Fibroblast of pulmonary artery (primary cell): ENCODE measurements at places on chromosomes 5 and 9.

DNA sequence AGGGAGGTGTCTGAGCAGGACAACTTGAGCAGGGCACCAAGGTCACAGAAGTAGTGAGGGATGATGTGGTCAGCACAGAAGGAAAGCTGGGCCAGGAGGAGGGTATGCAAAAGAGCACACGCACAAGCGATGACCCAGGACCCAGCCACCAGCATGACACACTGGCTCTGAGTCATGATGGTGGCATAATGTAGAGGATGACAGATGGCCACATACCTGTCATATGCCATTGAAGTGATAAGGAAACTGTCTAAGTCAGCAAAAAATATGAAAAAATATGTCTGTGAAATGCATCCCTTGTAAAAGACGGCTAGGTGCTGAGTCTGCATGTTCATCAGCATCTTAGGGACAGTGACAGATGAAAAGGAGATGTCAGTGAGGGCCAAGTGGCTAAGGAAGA is 380 bp downstream of the OR1J1 start:
- DNase-seq = no peak

DNA sequence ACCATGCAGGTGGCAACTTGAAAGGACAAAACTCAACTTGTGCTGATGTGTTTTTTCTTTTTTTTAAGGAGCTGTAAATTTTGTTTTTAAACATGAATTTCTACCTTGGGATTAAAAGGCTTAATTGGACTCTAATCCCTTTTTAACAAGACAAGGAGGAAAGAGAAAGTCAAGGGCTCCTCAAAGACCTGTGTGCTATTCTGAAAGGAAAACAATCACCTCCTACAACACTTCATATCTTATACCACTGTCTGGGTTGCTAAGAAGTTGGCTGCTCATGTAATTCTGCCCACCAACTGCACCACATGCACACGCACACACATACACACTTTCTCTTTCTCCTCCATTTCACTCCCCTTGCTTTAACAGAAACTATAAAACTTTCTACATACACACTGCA is 78.6 kb downstream of the SH3RF2 start:
- no peak for DNase-seq

DNA sequence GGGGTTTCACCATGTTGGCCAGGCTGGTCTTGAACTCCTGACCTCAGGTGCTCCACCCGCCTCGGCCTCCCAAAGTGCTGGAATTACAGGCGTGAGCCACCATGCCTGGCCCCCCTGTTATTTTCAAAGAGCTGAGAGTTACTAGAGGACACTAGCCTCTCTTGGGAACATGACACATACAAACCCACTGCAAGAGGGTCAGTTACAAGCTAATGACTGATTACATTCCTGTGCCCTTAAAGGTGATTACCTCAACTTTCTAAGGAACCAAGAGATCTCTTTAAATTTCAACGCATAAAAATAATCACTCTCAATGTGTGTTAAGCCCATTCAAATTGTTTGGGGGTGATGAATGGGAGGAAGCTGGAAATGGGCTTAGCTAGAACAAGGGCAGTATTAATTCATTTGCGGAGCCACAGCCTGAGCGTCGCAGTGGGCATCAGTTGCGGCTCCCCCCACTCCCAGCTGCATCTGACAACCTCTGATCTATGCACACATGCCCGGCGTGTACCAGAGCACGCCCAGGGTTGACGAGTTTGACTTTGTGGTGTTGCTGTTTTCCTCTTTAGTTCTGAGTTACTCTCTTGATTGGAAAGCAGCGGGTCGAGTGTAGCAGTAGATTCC is 146.9 kb downstream of the GOLPH3 start:
- no peak for DNase-seq

GRCh38 chr5:137566780-137567179 is 67.7 kb upstream of the SPOCK1 start:
- DNase-seq = no peak

GRCh38 chr9:70795841-70796240 is 325.6 kb downstream of the TRPM3 start:
- DNase-seq = no peak

- peak; percentile 58 for DNase-seq
Observed at GRCh38 chr5:149860801-149861322, 83.7 kb downstream of the PDE6A start.

DNA sequence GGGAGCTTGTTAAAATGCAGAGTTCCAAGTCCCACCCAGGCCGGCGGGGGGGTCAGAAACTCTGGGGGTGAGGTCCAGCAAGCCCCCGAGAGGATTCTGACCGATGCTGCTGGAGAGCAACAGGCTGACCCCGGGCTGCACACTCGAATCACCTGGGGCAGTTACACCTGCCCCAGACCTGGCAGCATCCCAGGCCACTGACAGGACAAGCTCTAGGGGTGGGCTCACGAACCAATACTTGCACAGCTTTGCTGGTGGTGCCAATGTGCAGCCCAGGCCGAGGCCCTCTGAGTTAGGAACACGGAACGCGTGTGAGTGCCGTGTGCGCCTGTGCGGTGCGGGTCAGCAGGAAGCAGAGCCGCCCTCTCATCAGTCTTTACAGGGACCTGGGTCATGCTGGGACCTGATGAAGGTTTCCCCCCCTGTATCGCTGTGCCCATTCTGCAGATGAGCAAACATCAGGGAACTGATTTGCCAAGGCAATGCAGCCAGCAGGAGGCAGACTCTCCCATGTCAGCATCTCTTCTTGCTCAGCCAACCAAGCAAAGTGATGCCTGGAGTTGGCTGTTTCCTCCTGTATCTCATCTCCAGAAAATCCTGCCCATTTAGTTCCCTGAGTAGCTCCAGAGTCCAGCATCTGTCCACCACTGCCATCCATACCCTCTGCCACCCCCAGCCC is 16.3 kb downstream of the FAM163B start:
- DNase-seq = peak; percentile 29

DNA sequence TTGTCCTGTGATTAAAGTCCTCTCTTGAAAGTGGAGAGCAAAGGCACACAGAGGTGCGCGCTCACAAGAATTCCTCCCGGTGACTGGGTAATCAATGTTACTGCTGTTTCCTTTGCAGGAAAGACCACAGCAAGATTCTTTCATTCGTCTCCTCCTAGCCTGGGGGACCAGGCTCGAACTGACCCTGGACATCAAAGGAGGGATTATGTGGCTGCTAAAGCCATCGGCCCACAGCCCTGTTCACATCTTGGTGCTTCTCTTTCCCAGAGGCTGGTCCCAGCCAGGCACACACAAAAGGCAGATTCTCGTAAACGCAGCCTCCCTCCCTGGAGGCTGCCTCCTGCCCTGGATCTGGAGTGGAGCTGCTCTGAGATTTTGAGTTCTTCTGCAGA is 230.9 kb downstream of the FANCC start:
- no peak for DNase-seq

DNA sequence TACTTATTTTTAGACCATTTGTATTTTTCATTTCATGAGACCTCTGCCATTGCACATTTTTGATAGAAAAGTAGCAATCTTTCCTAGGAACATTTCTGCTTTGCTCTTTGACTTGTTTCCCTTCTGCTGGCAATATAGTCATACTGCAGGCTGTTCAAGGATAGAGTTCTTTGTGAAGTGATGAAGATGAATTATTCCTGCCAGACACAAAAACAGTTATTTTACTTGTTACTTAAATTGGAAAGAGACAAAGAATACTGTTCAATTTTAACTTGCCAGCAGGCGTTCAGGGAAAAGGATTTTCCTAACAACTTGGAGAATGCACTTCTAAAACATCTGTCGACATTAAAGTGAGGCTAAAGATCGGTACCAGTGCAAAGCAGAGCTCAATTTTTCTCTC is 251.7 kb upstream of the ACTBL2 start:
- no peak for DNase-seq

GRCh38 chr5:59503220-59503619 is 390.3 kb downstream of the PDE4D start:
- no peak for DNase-seq

DNA sequence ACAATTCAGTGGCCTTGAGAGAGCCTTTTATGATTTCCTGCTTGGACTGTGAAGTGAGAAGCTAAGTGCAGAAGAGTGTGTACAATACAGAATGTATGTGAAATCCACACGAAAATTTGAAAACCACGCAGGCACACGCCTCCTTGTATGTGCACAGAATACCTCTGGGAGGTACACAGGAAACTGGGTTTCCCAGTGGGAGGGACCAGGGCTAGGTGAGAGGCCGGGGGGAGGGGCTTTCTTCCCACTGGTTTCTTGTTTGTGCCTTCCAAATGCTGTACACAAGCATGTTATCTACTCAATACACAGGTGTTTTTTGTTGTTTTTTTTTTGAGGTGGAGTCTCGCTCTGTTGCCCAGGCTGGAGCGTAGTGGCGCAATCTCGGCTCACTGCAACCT is 16.1 kb downstream of the C9orf50 start:
- DNase-seq = no peak

- no peak for DNase-seq
Observed at GRCh38 chr9:108547411-108548135, 308.2 kb downstream of the ACTL7B start.

DNA sequence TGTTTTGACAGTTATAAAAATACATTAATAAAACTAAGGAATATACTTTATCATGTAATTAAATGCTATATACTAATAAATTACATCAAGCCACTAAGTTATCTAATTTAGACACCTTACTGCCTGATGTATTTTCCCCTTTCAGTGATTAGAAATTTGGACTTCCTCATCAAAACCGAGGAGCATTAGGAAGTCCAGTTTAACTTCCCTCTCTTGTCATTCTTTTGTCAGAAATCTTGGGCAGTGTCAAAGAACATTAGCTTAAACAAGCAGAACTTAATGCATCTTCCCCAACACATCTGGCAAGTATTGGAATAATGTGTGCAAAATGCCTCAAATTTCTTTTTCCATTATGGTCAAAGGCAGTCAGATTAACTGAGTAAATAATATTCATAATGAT is 81.6 kb downstream of the PLPP1 start:
- no peak for DNase-seq

- DNase-seq = peak; percentile 83
Observed at GRCh38 chr5:145587710-145588109, 247.4 kb downstream of the PRELID2 start.

DNA sequence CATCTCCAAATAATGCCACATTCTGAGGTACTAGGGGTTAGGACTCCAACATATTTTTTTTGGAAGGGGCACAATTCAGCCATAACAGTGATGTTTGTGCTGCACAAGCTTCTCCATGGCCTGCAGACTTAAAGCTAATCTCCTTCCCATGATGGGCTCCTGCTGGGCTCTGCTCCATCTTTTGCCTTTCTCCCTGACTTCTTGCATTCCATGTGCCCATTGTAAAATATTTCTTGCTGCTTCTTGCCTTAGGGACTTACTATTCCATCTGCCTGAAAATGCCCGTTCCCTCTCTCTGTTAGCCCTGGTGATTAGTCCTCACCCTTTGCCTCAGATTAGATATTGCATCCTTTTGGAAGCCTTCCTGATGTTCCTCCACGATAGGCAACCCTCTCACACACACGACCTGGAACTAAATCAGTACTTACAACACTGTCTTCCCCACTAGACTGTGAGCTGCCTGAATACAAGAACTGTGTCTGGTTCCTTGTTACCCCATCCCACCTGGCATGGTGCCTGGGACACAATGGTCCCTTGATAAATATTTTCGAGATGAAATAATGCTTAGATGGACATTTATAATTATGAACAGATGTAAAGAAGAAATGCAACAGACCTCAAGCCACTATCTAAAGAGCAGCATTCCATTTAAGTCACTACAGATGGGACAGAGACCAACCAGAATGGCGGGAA is 33.5 kb downstream of the OR1J1 start:
- DNase-seq = peak; percentile 97

- DNase-seq = peak; percentile 41
Observed at GRCh38 chr9:86424251-86424891, 70.2 kb upstream of the TUT7 start.

DNA sequence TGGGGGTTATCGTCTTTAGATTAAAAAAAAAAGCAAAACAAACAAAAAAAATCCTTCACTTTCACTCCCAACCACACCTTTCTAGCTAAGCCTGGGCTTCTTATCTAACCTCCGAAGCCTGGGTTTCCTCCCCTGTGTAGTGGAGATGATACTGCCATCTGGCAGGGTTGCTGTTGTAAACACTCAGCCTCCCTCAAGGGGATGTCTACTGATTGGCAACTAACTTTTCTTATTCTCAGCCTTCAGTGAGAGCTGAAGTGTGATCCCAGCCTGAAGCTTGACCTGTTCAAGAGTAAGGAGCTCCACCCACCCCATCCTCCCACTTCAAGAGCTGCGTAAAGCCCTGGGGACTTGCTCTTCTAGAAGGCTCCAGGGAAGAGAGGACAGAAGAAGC is 21.5 kb upstream of the WWC1 start:
- DNase-seq = peak; percentile 16

- DNase-seq = no peak
Observed at GRCh38 chr9:118209343-118209742, 505.1 kb downstream of the TLR4 start.

- DNase-seq = no peak
Observed at GRCh38 chr5:52077941-52078815, 694.9 kb downstream of the ISL1 start.

- peak; percentile 82 for DNase-seq
Observed at GRCh38 chr5:34474573-34475021, 181.5 kb upstream of the RAI14 start.

DNA sequence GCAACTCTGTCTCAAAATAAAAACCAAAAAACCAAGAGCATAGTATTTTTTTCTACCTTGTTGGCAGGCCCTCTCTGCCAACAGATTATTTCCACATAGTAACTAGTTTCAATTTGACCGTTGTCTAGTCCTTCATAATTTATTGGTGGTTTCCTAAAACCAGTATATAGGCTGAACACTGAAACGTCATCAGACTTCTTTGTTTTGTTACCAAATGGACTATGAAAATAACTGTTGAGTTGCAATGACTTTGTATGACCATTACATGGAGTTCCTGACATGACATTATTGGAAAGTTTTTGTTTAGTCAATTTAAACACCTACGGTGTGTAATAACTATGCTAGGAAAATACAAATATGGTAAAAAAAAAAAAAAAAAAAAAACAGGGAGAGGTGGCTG is 1.7 kb downstream of the AGGF1 start:
- DNase-seq = no peak

DNA sequence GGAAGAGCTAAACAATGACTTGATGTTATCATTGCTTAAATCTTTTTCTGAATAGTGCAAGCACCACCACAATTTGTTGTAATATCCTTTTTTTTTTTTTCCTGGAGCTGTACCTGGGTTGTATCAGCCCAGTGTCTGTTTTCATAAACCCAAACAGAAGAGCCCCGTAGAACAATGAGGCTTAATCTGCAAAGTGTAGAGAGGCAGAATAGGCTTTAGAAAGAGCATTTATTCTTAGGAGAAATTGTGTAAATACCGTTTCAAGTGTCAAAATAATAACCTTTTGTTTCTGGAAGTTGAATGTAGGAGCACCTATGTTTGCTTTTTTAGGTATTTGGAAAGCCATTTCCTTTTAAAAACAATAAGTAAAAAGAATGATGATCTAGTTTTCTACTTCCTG is 26.4 kb downstream of the RGS7BP start:
- DNase-seq = no peak

- no peak for DNase-seq
Observed at GRCh38 chr5:116595498-116595897, 20.9 kb upstream of the SEMA6A start.

DNA sequence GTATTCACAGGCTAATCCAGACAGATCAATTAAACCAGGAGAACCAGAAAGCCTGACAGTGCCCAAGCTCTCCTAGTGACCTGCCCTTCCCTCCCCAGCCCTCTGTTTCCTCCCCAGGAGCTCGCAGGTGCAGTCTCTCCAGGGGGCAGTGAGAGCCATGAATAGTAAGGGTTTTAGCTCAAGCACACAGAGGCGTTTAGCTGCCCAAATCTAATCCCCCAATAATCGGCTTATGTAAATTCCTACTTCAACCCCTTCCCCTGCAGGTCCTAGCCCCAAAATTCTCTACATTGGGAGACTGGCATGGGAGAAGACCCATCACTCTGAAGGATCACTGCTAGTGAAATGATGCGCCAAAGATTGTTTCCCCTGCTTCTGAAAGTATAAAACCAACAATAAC is 10.5 kb upstream of the TAL2 start:
- DNase-seq = no peak
